Fibroblast of skin of scalp (primary cell): ENCODE measurements at places on chromosomes 7 and 10.

DNA sequence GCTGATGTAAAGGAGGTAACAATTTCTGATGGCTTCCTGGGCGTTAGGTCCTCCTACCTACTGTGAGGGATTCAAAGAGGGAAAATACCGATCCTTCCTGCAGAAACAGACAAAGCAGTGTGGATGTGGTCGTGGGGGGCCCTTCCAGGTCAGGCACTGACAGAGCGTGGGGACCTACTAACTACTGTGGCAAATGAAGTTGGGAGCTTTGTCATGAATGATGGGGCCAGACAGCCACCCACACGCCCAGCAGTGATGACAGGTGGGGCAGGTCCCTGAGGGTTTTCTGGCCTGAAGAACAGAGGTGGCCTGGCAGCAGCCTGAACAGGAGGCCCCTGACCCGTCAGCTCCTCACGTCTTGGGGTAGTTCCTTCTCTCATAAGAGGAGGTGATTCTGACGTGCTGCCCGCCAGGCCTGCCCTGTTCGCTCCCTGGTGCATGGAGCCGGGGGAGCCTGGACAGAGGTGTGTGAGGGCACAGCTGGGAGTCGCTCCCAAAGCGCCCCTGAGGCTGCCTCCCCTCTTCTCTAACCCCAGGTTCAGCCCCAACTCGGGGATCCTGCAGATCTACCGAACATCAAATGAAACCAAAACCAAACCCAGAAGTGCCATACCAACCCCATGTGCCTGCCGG is 4.2 kb downstream of the ATP6V0E2 start:
- no peak for DNase-seq

DNA sequence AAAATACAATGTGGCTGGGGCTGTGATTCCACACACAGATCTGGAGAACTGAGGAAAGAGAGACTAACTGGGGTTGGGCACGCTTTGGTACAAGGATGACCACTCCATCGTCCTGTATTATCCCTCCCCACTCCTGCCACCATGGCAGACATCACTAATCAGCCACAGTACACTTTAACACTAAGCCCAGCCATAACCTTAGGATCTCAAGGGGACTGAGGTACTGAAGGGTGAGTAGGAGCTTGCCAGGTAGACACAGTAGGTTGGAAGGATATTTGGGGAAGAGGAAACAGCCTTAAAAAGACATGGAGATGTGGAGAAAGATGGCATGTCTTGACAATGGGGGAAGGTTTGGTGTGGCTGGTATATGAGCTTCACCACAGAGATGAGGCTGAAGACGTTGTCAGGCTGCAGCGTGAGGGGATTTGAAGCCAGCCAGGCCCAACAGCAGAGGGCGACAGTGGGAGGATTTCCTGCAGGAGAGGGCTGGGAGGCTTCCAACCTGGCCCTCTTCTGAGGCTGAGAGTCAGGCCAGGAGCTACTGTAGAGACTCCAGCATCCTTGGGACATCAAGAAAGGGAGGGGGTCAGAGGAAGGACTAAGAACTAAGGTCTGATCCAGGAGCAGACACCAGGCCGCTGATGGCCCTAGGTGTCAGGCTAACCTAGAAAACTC is 58.6 kb upstream of the COL13A1 start:
- DNase-seq = peak; percentile 45

DNA sequence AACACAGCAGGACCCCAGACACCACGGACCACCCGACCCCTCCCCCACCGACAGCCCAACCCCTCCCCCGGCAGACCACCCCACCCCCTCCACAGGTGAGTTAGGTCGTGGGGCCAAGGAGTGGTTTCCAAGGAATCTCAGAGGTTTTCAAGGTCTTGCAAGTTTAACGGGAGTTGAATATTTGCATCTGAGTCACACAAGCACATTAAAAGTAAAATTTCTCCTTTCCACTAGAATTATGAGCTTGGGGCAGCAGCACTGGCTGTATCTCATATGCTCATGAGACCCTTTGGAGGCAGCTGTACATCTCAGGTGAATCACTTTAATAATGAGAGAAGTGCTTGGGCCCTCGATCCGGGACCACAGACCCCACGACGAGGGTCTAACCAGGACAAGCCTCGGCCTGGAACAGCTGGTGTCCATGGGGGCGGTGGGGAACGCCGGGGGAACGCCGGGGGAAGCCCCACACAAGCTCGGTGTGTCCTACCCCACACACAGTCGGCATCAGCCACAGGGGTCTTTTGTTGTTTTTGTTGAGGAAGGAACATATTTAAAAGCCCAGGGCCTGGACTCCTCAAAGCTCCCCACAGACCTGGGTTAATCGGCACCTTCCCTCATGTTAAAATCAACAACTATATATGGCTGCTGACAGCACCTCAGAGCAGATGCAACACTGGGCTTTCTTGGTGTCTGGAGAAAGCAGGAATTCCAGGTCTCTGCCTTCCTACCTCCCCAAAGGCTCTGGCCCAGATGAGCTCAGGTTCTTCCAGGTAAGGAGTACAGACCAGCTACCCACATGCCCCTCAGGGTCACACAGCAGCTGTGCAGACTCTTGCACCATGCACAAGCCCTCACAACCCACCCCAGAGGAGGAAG is 130.3 kb downstream of the DIP2C start:
- DNase-seq = no peak

- DNase-seq = peak; percentile 64
Observed at GRCh38 chr10:60032723-60033122, 126.4 kb upstream of the CCDC6 start.

GRCh38 chr7:88002617-88003016 is 68.6 kb downstream of the ADAM22 start:
- DNase-seq = no peak

- DNase-seq = no peak
Observed at GRCh38 chr7:105650382-105650970, 69.2 kb upstream of the EFCAB10 start.

GRCh38 chr7:150848111-150848510 is 4.2 kb upstream of the AOC1 start:
- no peak for DNase-seq

GRCh38 chr7:112226701-112227276 is 20.3 kb downstream of the ZNF277 start:
- peak; percentile 23 for DNase-seq

DNA sequence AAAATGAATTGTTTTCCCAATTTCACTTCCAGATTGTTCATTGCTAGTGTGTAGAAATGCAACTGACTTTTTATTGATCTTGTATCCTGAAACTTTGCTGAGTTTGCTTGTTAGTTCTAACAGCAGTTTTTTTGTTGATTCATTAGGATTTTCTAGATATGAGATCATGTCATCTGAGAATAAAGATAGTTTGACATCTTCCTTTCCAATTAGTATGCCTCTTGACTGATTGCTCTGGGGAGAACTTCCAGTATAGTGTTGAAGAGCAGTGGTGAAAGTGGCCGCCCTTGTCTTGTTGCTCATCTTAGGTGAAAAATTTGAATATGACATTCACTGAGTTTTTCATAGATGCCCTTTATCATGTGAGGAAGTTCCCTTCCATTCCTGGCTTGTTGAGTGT is 11.9 kb upstream of the SUN1 start:
- no peak for DNase-seq

- DNase-seq = no peak
Observed at GRCh38 chr10:78997635-78998618, 70.8 kb upstream of the ZMIZ1 start.

DNA sequence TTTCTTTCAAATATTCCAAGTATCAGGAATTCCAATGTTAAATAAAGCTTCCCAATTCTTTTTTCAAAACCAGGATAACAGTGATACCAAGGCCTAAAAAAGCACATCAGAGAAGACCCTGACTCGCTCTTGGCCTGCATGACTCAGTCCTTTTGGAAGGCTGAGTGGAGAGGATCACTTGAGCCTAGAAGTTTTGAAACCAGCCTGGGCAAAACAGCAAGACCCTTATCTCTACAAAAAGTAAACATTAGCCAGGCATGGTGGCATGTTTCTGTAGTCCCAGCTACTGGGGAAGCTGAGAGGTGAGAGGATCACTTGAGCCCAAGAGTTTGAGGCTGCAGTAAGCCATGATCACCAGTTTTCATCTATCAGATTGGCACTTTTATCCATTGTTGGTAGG is 18.7 kb downstream of the NFE2L3 start:
- DNase-seq = no peak

GRCh38 chr7:42692621-42693020 is 219.2 kb downstream of the C7orf25 start:
- peak; percentile 80 for DNase-seq
